ENCODE measurements at places on chromosomes 7 and 10.

DNA sequence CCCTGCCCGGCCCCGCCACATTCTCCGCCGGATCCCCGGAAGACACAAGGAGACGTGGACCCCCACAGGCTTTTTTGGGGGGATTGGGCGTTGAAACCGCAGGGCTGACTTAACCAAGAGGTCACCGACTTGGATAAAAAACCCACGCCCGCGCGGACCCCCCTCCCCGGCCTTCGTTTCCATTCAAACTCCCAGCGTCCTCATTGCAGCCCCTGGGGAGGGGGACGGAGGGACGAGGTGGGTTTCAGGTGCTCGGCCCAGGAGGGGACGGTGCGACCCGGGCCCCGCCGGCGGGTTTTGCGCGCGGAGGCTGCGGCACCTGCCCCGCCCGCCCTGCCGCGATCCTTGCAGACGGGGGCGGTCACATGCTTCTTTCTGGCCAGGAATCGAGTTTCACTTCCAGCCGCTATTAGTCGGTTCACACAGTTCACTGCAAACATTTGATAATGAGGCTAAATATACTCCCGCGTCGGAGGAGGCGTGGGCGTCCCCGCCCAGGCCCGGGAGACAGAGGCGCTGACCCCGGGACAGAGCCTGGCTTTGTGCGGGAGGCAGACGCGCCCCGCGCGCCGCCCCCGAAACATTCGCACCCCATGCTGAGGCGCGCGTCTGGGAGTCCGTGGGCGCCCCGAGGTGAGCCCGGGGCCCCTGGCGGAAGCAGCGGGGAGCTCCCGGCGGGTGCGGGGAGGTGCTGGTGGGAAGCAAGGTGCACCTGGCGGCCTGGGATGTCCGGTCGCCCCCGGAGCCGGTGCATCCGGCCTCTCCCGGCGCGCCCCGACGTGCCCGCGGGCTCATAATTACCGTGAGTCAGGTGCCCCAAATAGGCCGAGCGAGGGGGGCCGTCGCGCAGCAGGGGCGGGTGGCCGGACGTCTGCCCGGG, 2.7 kb upstream of the PDGFA start:
- DNase-seq = no peak

DNA sequence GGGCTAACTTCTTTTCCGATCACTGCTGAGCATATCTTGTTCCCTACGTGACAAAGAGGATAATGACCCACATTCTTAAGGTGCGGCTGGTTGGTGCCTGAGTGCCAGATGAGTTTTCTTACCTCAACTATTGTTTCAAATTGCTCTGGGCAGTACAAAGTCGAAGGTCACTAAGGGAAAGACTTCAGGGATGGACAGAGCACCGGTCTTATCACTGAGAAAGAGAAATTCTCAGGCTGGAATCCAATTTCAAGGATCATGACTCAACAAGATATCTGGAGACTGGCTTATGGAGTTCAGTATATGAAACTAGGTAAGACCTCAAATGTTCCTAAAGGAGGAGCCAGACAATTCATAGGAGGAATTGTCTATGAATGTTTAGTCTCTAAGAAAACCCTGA, 780.3 kb downstream of the SUGCT start:
- DNase-seq = no peak

GRCh38 chr7:11612737-11613136, 219.3 kb downstream of the THSD7A start:
- DNase-seq = no peak

DNA sequence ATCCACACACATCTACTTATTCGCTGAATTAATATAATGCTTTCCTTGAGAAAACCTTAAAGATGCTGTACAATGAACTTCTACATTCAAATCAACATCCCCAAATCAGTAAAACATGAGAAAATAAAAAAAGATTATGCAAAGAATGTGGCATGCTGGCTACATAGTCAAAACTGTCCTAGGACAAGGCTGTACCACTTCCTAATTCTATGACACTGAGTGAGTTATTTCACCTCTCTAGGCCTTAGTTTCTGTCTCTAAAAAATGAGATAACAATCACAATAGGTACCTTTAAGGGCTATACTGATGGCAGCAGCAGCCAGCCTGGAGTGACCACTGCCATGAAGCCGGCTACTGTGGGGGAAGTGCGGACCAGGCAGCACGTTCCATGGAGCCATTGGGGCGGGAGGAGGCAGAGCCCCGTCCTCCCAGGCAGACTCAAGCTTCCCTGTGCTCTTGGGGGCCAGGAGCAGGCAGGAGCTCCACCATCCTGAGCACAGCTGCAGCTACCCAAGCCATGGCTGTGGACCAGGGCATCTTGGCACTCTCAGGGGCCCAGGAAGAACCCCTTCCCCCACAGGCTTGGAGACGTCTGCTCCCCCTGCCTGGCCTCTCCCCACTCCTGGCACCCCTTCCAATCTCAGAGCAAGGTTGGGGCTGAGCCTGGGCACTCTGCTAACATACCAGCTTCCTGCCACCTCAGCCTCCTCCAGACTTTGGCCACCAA, 110.2 kb downstream of the ELAPOR2 start:
- no peak for DNase-seq

GRCh38 chr10:69516316-69516715, 56.9 kb downstream of the NEUROG3 start:
- no peak for DNase-seq

- no peak for DNase-seq
These were observed 260.7 kb downstream of the BMPER start for GRCh38 chr7:34165927-34166550.

- DNase-seq = no peak
These were observed 209.1 kb upstream of the VWC2 start for GRCh38 chr7:49564379-49564714.

- DNase-seq = no peak
These were observed 23.6 kb upstream of the ITGB8 start for GRCh38 chr7:20307119-20307518.

DNA sequence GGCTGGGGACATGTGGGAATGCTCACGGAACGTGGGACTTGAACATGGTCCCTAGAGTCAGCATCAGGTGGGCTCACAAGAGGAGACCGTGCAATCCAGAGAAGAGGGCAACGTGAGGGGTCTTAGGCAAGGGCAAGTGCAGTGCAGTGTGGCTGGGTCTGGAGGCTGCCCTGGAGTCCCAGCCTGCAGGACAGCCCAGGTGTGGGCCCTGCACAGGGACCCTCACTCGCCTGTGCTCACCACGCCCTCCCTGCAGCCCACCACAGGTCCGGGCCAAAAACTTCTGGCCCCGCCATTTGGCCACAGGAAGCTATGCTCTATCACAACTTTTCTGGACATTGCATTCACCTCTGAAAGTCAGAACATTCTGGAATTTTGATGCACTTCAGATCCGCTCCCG, 133.5 kb downstream of the PAXIP1 start:
- DNase-seq = no peak

GRCh38 chr10:60323162-60323561, 66.5 kb downstream of the ANK3 start:
- no peak for DNase-seq

DNA sequence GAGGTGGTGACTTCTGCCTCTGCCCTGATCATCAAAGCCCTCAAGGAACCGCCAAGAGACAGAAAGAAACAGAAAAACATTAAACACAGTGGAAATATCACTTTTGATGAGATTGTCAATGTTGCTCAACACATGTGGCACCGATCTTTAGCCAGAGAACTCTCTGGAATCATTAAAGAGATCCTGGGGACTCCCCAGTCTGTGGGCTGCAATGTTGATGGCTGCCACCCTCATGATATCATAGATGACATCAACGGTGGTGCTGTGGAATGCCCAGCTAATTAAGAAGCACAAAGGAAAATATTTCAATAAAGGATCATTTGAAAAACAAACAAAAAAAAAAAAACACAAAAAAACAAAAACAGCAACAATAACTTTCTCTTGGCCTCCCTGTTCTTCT, 59.5 kb upstream of the TOMM7 start:
- DNase-seq = no peak

- DNase-seq = no peak
These were observed 314.4 kb downstream of the PTPRN2 start for GRCh38 chr7:158273138-158273651.

GRCh38 chr7:28102797-28103196, 77.8 kb downstream of the JAZF1 start:
- DNase-seq = no peak

DNA sequence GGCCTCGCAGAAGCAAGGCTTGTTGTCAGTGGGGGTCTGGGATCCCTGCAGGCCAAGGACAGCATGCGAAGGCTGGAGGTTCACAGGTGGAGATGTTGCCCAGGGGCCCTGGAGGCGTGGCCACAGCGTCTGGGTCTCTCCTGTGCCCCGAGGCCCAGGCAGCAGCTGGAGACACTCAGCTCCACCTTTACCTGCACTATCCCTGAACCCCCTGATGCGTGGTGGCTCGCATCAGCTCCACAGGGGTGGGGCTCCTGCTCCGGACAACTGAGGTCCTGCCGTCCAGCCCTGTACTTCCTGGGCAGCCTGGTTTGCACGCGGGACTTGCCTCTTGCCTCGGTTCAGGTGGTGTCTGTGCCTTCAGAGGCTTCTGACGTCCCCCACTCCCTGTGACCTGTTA, 54.6 kb upstream of the ZNF32 start:
- DNase-seq = no peak

DNA sequence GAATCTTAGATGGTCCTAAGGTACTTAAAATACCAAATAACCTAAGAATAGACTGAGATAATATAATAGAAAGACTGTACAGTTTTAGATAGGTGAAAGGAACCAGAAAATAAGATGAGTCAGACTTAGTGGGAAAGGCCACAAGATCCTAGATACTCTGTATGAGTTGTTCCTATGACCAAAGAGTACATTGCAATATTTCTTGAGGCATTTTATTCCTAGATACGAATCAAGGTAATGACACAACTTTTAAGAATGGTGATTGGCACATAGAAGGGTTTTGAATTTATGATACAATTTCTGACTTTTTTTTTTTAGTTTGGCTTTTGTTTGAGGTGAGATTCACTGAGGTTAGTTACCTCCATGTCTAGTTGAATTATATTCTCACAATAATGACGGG, 30.2 kb downstream of the MGAM start:
- DNase-seq = no peak

- no peak for DNase-seq
These were observed 32.9 kb downstream of the TMEM168 start for GRCh38 chr7:112757337-112757736.

DNA sequence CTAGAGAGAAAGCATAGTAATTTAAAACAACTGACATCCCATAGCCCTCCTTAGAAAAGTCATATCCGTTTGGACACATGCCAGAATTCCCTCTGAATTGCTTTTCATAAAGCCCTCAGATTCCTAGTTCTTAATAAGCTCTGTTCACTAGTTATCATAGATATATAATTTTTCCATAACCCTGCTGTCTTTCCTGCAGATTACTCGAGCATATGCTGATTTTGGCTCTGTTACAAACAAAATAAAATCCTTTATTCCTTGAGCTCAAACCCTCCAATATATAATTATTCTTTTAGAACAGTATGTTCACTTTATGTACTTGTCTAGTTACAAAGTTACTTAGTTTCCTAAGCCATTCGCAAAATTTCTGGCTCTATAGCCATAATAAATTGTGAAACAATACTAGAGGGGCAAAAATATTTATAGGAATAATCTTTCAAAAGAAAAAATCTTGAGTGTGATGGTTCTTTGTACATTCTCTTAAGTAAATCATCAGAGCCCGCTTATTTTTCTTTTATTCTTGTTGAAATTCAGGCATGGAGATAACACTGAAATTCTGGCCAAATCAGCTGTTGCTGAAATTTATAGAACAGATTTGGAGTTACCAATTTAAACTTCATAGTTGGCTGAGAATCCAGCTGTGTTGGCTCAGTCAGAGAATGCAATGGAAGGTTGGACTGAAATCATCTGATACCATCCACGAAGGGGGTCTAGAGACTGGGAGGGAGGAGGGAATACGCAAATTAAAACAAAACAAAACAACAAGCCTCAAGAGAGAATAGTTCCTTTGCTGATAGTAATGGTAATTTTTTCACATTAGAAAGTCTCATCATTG, 146.1 kb upstream of the TMEM196 start:
- no peak for DNase-seq

DNA sequence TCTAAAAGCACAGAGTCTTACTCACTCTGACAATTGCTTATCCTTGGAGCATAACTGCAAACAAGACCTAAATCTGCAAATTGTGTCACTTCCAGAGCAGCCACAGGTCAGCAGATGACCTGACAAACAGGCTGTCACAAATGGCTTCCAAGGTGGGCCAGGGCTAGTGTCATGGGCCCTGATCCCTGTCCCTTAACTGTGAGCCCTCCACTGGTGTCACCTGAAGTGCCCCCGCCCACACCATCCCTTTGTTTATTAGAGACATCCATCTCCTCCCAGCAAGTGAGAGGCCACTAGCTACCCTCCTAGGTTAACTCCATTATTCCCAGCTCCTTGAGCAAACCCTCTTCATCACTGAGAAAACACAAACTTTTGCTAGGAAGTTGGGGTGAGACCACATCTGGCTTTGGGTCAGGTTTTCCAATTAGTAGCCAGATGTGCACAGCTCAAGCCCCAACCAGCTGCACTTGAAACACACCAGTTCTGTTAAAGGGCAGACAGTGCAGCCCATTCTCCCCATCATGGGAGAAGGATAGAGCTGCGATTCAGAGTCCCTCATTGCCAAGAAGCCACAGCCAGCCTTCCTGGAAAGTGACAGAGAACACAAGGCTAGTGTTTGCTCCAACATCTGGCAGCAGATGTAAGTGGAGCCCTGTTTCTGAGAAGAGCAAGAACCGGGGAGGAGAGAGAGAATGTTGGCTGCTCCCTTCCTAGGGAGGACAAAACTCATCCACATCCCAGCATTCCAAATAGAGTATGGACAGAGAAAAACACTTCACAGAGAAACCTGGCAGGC, 75.7 kb upstream of the NANOS1 start:
- no peak for DNase-seq

- DNase-seq = no peak
These were observed 303.1 kb downstream of the ADARB2 start for GRCh38 chr10:1434202-1434601.

Data from cerebellar nuclear complex (tissue), 1 donor.